Stimulated activated CD4-positive, alpha-beta T cell treated with anti-CD3 and anti-CD28 coated beads, TNF-alpha, amount 100 ng/mL, for 4 hours (primary cell): ENCODE measurements at places on chromosomes 3 and 15.

GRCh38 chr15:94327356-94327936 is 96.1 kb downstream of the MCTP2 start:
- DNase-seq = no peak

GRCh38 chr3:21682206-21682605 is 68.8 kb downstream of the ZNF385D start:
- DNase-seq = no peak

GRCh38 chr3:150545419-150546225 is 674 bp downstream of the SERP1 start:
- DNase-seq = peak; percentile 22

DNA sequence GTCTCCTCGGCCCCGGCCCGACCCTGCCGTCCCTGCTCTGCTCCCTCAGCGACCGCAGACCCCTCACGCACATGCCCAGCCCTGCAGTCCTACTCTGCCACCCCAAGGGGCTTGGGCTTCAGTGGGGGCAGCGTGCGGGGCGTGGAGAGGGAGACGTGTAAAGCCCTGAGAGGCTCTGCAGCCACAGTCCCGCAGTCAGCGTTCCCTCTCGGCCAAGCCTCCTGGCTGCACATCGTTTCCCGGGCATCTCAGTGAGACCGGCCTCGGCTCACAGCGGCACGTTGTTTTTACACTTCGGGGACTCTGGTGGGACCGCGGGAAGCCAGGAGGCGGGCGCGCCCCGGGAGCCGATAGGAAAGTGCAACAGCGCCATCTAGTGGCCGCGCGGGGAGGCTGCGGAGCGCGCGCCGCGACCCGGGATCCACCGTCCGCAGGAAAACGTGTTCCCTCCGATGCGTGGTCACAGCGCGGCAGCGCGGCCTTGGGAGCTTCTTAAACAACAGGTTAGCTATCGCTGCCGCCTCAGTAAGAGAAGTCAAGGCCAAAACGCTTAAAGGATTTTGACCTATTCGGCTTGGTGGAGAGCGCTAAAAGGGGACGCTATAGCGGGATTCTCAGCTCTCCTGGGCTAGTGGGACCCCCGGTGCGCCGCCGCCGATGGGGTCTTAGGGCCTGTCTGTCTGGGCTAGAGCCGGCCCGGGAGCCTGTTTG is 226.8 kb upstream of the IGF1R start:
- DNase-seq = peak; percentile 26

GRCh38 chr15:34988027-34988902 is at the start of gene ZNF770:
Gene ZNF770 (minus strand): TSS chr15:34988287. CDS start chr15:34983434, 4,853 bp downstream.
- DNase-seq = peak; percentile 71

DNA sequence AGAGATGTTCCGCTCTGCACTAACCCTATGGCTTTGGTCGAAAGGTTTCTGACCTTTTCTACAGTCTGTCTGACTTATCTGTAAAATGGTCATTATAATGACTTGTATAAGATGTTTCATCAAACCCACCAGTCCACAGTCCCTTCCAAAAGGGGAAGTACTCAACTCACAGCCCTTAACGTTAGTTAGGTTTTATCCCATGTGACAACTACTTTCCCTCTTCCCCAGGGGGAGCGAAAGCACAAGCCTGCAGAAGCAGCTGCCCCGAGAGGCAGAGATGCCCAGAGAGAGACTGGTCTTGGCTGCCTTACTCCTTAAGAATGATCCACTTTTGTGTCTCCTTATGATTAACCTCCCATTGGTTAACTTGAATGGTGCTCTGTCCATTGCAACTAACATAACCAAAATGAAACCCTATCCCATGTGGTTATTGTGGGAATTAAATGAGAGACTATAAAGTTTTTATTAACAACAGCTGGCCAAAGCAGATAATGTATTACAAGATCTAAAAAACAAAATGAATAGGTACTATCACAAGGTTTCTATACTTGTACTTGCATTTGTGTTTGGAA is 6.4 kb downstream of the ASTE1 start:
- no peak for DNase-seq

- DNase-seq = no peak
These were observed at the start of gene EIF4E3 for GRCh38 chr3:71725271-71725991. Gene EIF4E3 (minus strand): TSS chr3:71725402. CDS start chr3:71725367, 35 bp downstream.

GRCh38 chr3:163919154-163919553 is 1159.1 kb downstream of the SI start:
- no peak for DNase-seq

GRCh38 chr3:105835606-105836005 is 33.2 kb downstream of the CBLB start:
- DNase-seq = no peak

GRCh38 chr15:57634290-57634689 is 42.6 kb downstream of the MYZAP start:
- DNase-seq = no peak

DNA sequence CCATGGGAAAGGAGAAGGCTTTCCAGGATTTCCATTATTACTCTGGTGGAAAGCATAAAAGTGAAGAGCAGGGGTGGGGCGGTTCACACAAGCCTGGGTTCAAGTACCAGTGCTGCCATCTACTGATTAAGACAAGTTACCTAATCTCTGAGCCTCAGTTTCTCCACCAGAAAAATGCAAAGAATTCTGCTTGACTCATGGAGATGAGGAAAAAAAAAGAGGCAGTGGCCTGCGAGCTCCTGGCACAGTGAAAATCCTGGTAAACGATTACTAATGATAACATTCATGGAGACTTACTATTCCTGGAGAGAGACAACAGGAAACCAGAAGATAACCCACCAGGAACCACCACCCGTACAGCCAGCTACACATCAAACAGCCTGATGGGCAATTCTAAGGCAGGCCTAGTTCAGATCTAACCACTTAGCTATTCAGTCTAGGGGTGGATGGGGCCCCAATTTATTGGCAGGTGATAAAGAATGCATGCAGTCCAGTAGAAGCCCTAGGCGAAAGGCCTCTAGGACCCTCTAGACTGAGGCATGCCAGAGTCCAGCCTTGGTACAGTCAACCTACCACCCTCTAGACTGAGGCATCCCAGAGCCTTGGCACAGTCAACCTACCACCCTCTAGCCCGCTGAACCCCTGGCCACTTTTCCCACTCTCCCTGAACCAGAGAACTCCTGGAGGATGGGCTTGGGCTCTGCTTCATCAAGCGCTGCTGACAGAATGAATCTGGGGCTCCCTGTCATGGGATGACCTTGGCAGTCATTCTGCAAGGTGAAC is 2.5 kb downstream of the AMOTL2 start:
- DNase-seq = no peak

GRCh38 chr3:195555110-195555509 is 12.0 kb upstream of the PPP1R2 start:
- DNase-seq = no peak

GRCh38 chr3:81749265-81749664 is 12.2 kb downstream of the GBE1 start:
- no peak for DNase-seq

- no peak for DNase-seq
These were observed 107.3 kb upstream of the ABI3BP start for GRCh38 chr3:101100361-101101009.

- no peak for DNase-seq
These were observed 122.8 kb downstream of the EEFSEC start for GRCh38 chr3:128276146-128276435.

- DNase-seq = no peak
These were observed 1.9 kb downstream of the ZBTB47 start for GRCh38 chr3:42655331-42655888.

- no peak for DNase-seq
These were observed 115.6 kb downstream of the GSK3B start for GRCh38 chr3:119978554-119979208.

- no peak for DNase-seq
These were observed 643.7 kb upstream of the NAALADL2 start for GRCh38 chr3:174215456-174215855.

GRCh38 chr3:127209155-127209839 is 16.4 kb downstream of the PRR23E start:
- DNase-seq = no peak

GRCh38 chr3:47299381-47300318 is 16.9 kb downstream of the KLHL18 start:
- no peak for DNase-seq

- no peak for DNase-seq
These were observed 40.1 kb downstream of the FBXO22 start for GRCh38 chr15:75943713-75944215.

DNA sequence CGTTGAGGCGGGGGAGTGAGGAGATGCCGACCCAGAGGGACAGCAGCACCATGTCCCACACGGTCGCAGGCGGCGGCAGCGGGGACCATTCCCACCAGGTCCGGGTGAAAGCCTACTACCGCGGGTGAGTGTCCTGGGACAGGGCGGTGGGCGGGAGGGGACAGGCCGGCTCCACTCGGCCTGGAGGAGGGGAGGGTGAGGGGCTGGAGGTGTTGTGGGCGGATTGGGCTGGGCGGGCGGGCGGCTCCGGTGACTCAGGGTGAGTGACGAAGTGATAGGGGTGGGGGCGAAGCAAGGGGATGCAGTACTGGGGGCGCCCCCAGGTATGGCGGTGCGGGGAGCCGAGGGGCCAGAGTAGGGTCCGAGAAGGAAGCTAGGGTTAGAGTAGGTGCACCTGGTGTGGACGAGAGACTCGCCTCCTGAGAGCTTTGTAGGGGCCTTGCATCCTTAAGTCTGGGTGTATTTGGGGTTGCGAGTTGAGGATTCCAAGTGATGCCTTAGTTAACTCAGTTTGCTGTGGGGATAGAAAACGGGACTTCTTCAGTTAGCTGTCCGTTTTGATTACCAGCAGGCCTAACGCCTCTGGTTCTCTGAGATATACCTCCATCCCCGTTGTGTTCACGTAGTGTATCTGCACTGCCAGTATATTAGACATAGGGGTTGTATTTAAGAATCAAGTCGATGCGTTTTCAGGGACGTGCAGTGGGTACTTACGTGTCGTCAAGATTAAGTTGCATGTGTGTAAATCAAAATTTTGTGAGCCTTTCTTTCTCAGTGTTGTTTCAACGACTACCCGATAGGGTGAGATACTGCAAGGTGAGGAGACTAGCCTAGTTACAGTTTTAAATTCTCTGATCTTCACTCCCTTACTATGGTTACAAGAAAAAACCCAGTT is 670 bp downstream of the PRKCI start:
- DNase-seq = no peak

DNA sequence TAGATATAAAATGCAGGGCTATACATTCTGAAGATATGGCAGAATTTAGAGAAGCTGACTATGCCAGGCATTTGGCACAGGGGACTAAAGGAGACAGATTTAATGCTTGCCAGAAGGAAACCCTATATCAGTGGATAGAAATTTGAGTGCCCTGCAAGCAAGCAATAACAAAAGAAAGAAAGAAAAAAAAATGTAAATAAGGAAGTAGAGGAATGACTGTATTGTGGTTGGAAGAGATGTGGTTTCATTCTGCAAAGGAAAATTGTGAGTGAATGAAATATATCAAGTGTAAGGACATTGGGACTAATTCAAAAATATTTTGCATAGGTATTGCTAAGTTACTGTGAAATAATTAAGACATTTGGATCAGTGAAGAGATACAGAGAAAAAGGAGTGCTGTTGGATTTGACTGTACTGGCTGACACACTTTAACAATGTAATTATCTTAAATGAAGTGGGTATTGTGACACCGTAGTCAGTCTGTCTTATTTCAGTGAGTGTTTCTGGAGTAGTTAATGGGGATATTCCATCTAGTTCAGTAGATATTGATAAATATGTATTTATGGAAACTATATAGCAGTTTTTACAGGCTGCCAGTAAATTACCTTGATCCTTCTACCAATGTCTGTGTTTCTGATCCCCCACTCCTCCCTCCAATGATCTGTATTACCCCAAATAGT is 418.2 kb downstream of the CNTN4 start:
- no peak for DNase-seq

DNA sequence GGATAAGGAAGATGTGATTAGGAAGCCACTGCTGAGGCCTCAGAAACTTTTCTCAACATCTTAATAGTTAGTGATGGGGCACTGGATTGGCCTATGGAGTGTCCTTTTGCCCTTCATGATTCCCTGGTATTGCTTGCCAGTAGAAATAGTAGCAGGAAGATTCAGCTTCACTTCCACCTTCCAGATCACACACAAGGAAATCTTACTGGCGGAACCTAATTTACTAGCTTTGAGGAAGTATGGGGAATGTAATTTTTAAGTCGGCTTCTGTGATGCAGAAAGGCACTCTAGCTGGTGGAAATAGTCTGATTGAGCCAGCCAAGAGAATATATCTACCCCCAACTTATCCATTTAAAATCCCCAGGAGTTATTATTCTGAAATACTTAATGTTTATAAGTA is 46.5 kb downstream of the LPP start:
- no peak for DNase-seq

DNA sequence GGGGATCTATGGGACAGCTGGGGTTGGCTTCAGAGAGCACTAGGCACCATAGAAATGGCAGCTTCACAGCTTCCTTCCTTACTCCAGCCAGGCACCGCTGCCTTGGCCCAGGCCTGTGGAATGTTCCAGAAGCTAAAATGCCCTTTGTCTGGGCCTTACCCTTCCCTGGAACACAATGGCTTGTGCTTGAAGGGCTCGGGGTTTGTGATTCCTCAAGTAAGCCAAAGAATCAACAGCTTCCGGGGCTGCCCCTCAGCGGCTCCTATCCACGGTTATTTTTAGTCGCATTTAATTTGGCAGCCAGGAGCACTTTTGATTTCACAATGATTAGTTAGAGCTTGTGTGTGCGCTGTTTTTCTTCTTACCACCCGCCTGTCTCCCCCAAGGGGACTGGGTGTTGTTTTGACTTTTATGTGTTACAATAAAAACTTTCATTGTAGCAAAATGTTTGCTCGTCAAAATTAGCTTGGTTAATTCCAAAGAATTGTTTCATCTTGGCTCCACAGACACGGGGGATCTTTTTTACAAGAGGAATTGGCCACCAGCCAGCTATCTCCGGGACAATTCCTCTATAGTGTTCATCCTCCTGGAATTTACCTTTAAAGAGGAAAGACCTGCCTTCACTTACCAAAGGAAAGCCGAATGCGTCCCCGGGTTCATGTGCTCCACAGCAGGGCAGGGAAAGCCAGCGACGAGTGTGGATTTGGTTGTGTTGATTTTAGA is 73.8 kb downstream of the TLE3 start:
- no peak for DNase-seq

DNA sequence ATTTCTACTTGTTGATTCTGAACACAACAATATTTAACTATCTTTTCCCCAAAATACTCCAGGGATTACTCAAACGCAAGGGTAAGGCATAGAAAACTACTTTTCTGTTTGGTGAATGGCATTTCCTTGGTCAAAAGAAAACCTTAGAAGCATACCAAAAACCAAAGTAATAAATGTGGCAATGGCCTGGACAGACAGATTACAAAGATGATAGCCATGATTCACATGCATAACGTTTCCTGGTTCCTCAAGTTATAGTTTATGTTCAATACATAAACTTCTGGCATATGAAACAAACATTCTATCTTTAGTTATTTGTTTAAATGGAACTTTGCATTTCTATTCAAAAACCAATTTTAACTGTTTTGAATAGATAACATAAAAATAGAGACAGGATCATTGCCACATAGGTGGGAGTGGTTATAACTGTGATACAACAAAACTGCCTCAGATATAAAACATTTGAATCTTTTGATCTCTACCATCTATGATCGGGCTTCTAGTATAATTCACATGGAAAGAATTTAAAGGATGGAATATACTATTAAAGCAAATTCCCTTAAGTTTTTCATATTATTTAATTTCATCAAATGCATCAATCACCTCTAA is 32.1 kb downstream of the FOXP1 start:
- DNase-seq = no peak

- no peak for DNase-seq
These were observed 42.6 kb downstream of the CCR4 start for GRCh38 chr3:32994045-32994444.

- DNase-seq = no peak
These were observed 31.3 kb downstream of the HACD2 start for GRCh38 chr3:123553536-123553935.
